ENCODE measurements at places on chromosomes 6 and 20.

GRCh38 chr6:98945311-98946115 is 2.2 kb downstream of the FBXL4 start:
- no peak for DNase-seq

GRCh38 chr6:158686791-158687381 is 37.0 kb downstream of the SYTL3 start:
- no peak for DNase-seq

GRCh38 chr6:111793711-111794111 is 79.5 kb downstream of the FYN start:
- DNase-seq = no peak

GRCh38 chr6:43226192-43226851 is 3.0 kb downstream of the DNPH1 start:
- no peak for DNase-seq

DNA sequence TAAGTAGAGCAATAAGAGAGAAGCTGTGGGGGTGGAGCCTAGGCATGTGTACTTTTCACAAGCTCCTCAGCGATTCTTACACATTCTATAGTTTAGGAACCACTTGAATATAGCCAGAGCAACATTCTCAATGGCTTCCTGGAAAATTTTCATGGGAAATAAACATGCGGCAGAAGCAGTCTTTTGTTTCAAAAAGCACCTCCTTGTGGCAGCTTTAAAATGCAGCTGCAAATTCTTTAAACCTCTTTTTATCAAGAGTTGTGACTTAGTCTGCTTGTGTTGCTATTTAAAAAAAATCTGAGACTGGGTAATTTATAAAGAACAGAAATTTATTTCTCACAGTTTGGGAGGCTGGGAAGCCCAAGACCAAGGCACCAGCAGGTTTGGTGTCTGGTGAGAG is 23.8 kb downstream of the NKX2-2 start:
- no peak for DNase-seq

Measured in stimulated activated CD8-positive, alpha-beta memory T cell treated with anti-CD3 and anti-CD28 coated beads, Interleukin-2, amount 100 ng/mL, for 1 hour (primary cell).